ENCODE measurements at places on chromosomes 2 and 18.

- no peak for DNase-seq
Measured at GRCh38 chr2:128260239-128261138, 58.2 kb downstream of the HS6ST1 start.

DNA sequence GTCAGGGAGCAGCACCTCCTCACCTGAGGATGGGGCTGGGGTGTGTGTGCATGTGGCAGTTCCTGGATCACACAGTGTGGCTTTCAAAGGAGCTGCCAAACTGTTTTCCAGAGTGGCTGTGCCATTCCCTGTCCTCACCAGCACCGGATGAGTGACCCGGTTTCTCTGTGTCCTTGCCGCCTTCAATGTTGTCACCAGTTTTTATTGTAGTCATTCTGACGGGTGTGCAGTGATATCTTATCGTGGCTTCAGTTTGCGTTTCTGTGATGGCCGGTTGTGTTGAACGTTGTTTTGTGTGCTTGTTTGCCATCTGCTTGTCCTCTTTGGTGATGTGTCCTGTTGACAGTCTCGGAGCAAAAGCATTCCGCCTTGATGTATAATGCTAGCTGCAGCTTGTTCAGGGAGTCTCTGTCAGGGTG lies 108.9 kb downstream of the ATP9B start:
- no peak for DNase-seq

- no peak for DNase-seq
Measured at GRCh38 chr2:212274215-212274614, 264.4 kb downstream of the ERBB4 start.

- no peak for DNase-seq
Measured at GRCh38 chr2:180144338-180144813, 137.3 kb upstream of the CWC22 start.

- no peak for DNase-seq
Measured at GRCh38 chr2:157761520-157761919, 114.6 kb downstream of the ACVR1 start.

- no peak for DNase-seq
Measured at GRCh38 chr2:70349921-70350685, 48.2 kb upstream of the FAM136A start.

DNA sequence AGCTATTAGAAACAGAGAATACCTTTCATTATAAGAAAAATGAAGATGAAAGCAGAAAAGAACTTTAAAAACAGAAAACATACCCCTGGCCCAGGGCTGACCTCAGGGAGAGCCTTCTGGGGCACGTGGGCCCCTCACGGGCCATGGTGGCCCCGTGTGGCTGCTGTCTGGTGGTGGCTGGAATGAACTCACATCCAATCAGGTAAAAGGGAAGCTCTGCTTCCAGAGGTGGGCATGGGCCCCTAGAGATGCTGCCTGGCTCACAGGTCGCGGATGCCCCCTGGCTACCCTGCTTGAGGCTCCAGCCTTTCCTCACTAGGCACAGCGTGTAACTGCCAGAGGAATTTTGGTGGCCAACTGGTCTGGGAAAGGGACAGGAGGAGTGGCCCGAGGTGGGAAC lies 16.6 kb downstream of the SNORC start:
- no peak for DNase-seq

DNA sequence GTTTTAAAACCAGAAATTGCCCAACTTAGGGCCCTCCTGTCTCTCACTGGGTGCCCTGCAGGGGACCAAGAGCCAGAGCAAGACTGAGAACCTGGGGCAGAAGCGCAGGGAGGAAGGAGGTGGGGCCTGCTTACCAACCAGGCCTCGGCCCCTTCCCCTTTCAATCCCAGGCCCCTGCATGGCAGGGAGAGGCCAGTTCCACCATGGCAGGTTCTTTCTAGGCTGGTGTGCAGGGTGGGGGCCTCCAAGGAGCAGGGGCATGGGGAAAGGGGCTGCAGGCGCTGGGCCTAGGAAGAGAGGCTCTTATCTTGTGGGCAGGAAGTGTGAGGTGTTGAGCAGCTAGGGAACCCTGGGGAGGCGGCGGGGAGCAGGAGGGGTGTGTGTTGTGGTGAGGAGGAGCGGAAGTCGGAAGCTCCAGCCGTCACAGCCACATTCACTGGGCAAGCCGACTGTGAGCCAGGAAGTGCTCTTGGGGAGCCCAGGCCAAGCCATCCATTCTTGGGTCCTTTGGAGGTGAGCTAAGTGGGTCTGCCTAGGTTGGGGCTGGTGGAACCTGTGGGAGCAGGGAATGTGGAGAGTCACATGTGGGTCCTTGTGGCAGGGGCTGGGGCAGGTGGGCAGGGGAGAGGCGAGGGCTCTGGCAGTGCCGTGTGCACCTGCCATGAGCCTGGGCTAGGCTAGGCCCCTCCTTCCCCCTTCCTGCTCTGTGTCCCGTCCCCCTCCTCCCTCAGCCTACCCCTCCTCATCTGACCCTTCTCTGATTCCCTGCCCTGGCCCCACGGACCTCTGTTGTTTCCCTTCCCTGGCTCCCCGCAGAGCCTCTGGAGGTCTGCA lies at the start of gene PSD4:
Gene PSD4, plus strand, starts transcription at position 430 of the 834 bp plus-strand sequence. CDS start 8,486 bp downstream, outside the sequence.
- no peak for DNase-seq

DNA sequence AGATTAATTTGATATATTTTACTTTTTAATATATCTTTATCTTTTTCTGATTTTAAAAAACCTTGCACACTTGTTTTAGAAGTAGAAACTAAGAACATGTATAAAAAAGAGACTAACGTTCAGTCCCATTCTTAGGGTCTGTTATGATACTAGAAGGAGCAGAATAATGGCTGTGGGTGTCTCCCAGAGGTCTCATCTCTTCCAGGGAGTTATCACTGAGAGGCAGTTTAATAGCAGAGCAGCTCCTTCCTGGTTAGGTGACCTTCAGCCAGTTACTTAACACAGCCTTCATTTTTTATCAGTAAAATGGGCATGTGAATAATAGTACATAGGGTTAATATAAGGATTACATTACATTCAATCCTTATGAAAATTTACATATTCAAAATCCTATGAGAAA lies 40.6 kb downstream of the FBXO48 start:
- no peak for DNase-seq

GRCh38 chr2:218008060-218009040 lies 5.6 kb upstream of the TNS1 start:
- no peak for DNase-seq

DNA sequence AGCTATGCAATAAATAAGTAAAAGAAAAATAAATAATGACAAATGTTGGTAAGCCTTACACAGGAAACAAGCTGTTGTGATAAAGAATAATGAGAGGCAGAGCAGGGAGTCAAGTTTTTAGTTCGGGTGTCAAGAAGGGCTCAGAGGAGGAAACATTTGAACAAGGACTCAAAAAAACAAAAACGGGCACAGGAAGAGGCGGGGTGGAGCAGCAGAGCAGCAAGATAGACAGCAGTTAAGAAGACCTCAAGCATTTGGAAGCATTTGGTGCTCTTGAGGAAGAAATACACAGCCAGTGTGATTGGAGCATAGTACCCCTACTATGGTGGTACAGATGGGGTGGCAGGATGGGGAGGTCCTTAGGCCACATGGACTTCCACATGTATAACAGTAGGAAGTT lies 2.8 kb downstream of the TMEM169 start:
- DNase-seq, result peak; percentile 57

DNA sequence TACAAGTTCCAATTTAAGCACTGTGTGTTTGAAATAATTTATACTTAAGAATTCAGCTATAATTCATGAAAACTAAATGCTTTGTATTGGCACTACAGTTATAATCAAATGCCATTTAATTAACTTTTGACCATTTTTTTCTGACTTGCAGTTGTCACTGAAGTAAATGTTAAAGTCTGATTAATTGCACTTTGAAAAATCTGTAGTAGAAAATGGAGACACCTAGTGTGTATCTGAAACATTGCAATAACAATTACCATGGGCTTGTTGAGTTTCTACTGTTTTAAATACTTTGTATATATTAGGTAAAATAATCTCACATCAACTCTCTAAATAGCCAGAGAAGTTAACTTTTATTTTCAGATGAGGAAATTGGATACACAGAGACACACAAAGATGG lies 458.6 kb upstream of the FSIP2 start:
- DNase-seq, result peak; percentile 32

DNA sequence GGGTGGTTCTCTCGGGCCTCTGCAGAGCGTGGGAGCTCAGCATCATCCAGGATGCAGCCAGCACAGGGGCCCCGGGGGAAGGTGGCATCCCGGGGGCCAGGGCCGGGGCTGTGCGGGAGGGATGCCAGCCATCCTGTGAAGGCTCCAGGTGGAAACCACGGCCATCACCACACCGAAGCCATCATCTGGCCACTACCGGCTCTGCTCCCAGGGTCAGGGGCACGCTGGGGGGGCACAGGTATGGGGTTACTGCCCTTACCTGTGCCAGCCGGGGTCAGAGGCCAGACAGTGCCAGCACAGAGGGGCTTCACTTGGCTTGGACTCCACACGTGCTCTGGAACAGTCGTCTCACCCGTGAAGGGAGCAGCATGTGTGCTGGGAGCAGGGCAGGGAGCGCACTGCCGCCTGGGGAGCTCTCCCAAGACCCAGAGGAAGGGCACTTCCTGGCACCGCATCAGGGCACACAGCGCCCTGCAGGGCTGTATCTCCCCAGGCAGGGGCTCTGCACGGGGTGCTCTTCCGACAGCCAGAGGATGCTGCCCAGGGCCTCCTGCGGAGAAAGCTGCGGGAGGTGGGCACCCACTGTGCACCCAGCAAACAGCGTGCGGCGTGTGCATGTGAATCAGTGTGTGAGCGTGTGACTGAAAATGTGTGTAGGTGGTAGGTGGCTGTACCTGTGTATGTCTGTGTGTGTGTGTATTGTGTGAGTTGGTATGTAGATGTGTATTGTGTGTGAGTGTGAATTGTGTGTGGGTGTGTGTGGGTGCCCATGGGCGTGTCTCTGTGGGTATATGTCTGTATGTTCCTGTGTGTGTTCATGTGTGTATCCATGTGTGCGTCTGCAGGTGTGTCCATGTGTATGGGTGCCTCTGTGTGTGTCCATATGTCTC lies 75.0 kb downstream of the PTGR3 start:
- no peak for DNase-seq

- DNase-seq, result no peak
Measured at GRCh38 chr2:197378086-197378485, 56.7 kb downstream of the SF3B1 start.

- DNase-seq, result no peak
Measured at GRCh38 chr18:67468038-67468437, 48.5 kb downstream of the DSEL start.

- no peak for DNase-seq
Measured at GRCh38 chr18:48663931-48664847, 125.4 kb downstream of the CTIF start.
